Thyroid gland (tissue), 4 donors: ENCODE measurements at places on chromosomes 5 and 9. TPM values are rescaled to one million over a fixed set of nuclear protein-coding genes. Genes with fewer than 3 reads are reported as not detected.
A peak's percentile ranks its signal among the peaks of the same experiment; 100 is the strongest.

The C7 gene
- total RNA-seq, result 167 TPM

The PARP8 gene
- total RNA-seq, result 71.2 TPM

The NEURL1B gene
- total RNA-seq, result 13.3 TPM

DNA sequence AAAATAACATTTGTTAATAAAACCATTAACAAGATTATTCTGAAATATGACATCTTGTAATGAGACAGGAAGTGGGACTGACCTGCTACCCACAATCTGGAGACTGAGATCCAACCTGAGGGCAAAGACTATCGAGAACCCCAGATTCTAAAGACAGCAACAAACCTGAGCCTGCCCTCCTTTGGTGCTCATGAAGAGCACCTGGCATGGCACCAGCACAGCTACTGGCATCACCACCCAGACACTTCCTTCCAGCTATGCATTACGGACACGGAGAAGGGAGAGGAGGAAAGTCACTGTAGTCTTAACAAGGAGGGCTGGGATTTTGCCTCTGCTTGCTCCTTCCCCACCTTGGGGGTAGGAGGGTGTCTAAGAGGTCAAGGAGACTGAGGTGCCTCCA is 105.5 kb downstream of the AUH start:
- no peak overlapping the region for H3K27ac ChIP-seq
- DNase-seq, result no peak
- H3K4me3 ChIP-seq, result no peak overlapping the region
- no peaks in the 10 kb centered on the region for H3K27me3 ChIP-seq
- H3K4me1 ChIP-seq, result no peaks in the 10 kb centered on the region
- no peaks in the 10 kb centered on the region for H3K36me3 ChIP-seq

DNA sequence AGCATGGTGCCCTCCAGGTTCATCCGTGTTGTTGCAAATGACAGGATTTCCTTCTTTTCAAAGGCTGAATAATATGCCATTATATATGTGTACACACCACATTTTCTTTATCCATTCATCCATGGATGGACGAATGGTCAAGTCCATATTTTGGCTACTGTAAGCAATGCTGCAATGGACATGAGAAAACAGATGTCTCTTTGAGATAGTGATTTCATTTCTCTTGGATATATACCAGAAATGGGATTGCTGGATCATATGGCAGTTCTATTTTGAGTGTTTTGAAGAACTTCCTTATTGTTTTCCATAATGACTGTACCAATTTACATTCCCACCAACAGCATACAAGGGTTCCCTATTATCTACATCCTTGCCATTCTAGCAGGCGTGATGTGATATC is 67.9 kb downstream of the TEK start:
- no peak overlapping the region for H3K27ac ChIP-seq
- no peak for DNase-seq
- H3K4me3 ChIP-seq, result no peak overlapping the region

- no peaks in the 10 kb centered on the region for H3K27me3 ChIP-seq
- H3K4me3 ChIP-seq, result no peak overlapping the region
- H3K27ac ChIP-seq, result no peak overlapping the region
- no peak for DNase-seq
Measured at GRCh38 chr5:9201011-9201410, 344.9 kb downstream of the SEMA5A start.

The CFAP90 gene
- not detected for total RNA-seq

- H3K4me3 ChIP-seq, result no peak overlapping the region
- H3K27me3 ChIP-seq, result no peaks in the 10 kb centered on the region
- H3K4me1 ChIP-seq, result no peaks in the 10 kb centered on the region
- no peak overlapping the region for H3K27ac ChIP-seq
- DNase-seq, result no peak
Measured at GRCh38 chr5:36337597-36337996, 35.9 kb upstream of the RANBP3L start.

DNA sequence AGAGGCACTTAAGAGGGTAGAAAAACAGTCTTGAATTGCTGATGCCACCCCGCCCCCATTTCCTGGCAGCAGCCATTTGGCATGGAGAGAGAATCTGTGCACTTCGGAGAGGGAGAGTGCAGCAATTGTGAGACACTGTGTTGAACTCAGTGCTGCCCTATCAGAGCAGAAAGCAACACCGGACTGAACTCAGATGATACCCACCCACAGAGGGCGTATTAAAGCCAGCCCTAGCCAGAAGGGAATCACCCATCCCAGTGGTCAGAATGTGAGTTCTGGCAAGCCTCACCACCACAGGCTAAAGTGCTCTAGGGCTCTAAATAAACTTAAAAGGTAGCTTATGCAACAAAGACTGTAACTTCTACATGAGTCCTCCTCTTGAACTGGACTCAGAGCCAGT is 88.4 kb upstream of the RGS7BP start:
- H3K27me3 ChIP-seq, result no peaks in the 10 kb centered on the region
- H3K27ac ChIP-seq, result no peak overlapping the region
- no peaks in the 10 kb centered on the region for H3K36me3 ChIP-seq
- H3K4me1 ChIP-seq, result no peaks in the 10 kb centered on the region
- H3K4me3 ChIP-seq, result no peak overlapping the region
- peak; percentile 15 for DNase-seq

The RAD23B gene
- total RNA-seq, result 85.7 TPM

GRCh38 chr5:127985811-127986325 is 97.7 kb upstream of the SLC12A2 start:
- H3K27ac ChIP-seq, result no peak overlapping the region
- no peak overlapping the region for H3K4me3 ChIP-seq
- DNase-seq, result no peak
- H3K4me1 ChIP-seq, result no peaks in the 10 kb centered on the region
- no peaks in the 10 kb centered on the region for H3K27me3 ChIP-seq
- H3K36me3 ChIP-seq, result no peaks in the 10 kb centered on the region

The PCDHA9 gene
- 0.54 TPM for total RNA-seq

GRCh38 chr5:10497554-10497953 is 55.9 kb downstream of the ROPN1L start:
- no peaks in the 10 kb centered on the region for H3K27me3 ChIP-seq
- H3K4me1 ChIP-seq, result no peaks in the 10 kb centered on the region
- no peak overlapping the region for H3K4me3 ChIP-seq
- no peak for DNase-seq
- no peaks in the 10 kb centered on the region for H3K36me3 ChIP-seq
- H3K27ac ChIP-seq, result no peak overlapping the region

The ADGRV1 gene
- total RNA-seq, result 155 TPM

GRCh38 chr9:105661011-105661410 is 1.2 kb upstream of the TAL2 start:
- no peak for DNase-seq
- H3K27ac ChIP-seq, result no peak overlapping the region
- no peak overlapping the region for H3K4me3 ChIP-seq
- H3K4me1 ChIP-seq, result no peaks in the 10 kb centered on the region
- H3K36me3 ChIP-seq, result no peaks in the 10 kb centered on the region
- H3K27me3 ChIP-seq, result no peaks in the 10 kb centered on the region

- H3K27me3 ChIP-seq, result no peaks in the 10 kb centered on the region
- no peak for DNase-seq
- no peak overlapping the region for H3K4me3 ChIP-seq
- H3K36me3 ChIP-seq, result no peaks in the 10 kb centered on the region
Measured at GRCh38 chr5:73357576-73357975, 91.0 kb downstream of the FOXD1 start.

DNA sequence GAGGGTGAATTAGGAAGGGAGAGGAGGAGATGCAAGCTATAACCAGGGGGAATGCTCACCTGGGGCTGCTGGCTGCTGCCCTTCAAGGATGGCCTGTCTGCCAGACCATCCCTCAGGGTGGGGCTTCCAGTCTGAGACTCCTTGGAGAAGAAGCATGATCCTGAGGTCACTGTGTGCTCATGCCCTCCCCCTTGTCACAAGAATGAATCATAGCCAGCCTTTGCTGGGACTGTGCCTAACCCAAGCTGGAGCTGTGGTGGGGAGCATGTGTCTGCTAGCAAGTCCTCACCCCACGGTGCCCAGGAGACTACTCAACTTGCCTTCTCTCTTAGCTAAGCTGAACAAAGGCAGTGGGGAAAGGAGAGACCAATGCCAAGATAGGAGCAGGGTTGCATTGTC is 463.6 kb downstream of the SPOCK1 start:
- DNase-seq, result no peak
- no peaks in the 10 kb centered on the region for H3K36me3 ChIP-seq
- no peaks in the 10 kb centered on the region for H3K27me3 ChIP-seq
- no peaks in the 10 kb centered on the region for H3K4me1 ChIP-seq
- no peak overlapping the region for H3K4me3 ChIP-seq
- no peak overlapping the region for H3K27ac ChIP-seq

DNA sequence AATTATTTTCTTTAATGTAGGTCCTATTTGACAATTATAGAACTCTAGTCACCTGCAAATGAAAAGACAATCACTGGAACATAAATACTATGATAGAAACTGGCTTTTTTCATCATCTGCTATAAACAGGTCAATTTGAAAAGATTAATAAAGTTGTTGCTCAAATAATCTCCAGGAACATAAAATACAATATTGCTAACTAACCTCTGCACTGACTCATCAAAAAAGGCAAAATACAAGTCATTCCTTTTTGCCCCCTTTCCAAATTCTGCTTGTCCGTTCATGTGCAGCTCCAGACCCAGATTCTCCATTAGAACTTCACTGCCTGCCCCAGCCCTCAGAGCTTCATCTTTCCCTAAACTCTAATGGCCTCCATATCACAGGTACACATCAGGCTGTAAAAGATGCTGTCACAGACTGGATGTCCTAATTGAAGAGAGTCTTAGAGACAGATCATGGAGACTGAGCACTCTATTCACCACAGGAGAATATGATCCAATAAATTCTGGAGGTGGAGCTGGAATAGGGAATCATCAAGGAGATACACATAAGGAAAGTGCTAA is 1.6 kb downstream of the DCTN4 start:
- no peaks in the 10 kb centered on the region for H3K27me3 ChIP-seq
- peaks cover 16% of the 10 kb centered on the region for H3K36me3 ChIP-seq
- H3K4me1 ChIP-seq, result peaks cover 19% of the 10 kb centered on the region

DNA sequence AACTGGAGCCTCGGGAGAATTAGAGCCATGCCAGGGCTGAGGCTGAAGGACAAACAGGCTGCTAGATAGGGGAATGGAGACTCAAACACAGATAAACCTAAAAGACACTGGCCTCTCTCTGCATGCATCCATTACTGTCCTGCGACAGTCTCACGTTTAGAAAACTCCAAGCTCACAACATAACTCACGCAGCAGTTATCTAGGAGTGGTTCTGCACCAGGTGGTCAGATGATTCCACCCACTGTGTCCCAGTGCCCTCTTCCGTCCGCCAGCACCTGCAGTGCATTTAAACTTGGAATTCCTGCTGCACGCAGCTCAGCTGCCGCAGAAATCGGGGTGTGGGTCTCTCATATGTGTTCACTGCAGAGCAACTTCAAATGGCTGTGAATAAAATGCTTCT is 272.6 kb upstream of the IRX2 start:
- no peak overlapping the region for H3K4me3 ChIP-seq
- no peak overlapping the region for H3K27ac ChIP-seq
- no peaks in the 10 kb centered on the region for H3K36me3 ChIP-seq
- no peaks in the 10 kb centered on the region for H3K27me3 ChIP-seq
- H3K4me1 ChIP-seq, result no peaks in the 10 kb centered on the region
- DNase-seq, result no peak

- no peak overlapping the region for H3K27ac ChIP-seq
- no peak for DNase-seq
- H3K4me3 ChIP-seq, result no peak overlapping the region
- H3K4me1 ChIP-seq, result no peaks in the 10 kb centered on the region
- no peaks in the 10 kb centered on the region for H3K27me3 ChIP-seq
- H3K36me3 ChIP-seq, result no peaks in the 10 kb centered on the region
Measured at GRCh38 chr9:137368431-137369035, 54.4 kb downstream of the EXD3 start.

DNA sequence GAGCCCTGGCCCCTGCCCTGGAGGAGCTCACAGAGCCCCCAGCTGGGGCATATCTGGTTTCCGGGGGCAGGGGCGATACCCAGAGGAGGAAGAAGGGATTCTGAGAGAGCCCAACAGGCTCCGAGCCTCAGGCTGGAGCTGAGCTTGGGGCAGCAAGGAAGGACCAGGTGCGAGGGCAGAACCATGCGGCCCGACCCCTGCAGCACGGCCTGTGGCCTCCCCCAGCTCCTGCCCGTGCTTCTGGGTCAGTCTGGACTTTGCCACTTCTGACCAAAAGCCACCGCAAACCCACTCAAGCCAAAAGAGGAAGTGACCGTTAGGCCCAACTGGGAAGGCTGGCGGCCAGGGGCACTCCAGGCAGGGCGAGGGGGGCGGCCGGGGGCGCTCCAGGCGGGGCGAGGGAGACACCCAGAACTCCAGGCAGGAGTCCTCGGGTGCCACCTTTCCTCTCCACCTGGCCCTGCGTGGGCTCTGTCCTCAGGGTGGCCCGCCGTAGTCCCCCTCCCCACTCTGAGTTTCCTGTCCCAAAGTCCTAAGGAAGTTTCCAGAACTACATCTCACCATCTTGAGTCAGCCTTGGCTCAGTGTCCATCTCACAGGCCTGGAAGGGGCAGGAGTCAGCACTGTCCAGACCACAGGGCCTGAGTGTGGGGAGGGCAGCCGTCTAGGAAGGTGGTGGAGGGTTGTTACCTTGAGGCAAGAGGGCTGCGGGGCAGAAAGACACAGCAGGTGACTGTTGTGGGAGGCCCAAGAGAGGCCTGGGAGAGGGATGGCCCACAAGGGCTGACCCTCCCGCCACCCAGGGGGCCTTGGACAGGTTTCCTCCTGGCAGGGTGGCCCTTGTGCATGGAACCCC is 946 bp upstream of the LTC4S start:
- peaks cover 7% of the 10 kb centered on the region for H3K36me3 ChIP-seq
- H3K4me3 ChIP-seq, result no peak overlapping the region
- peaks cover 49% of the 10 kb centered on the region for H3K4me1 ChIP-seq
- peak overlapping the region; percentile 43 for H3K27ac ChIP-seq
- no peak for DNase-seq
